ENCODE measurements at places on chromosomes 2 and 18. TPM values are rescaled to one million over a fixed set of nuclear protein-coding genes. Genes with fewer than 3 reads are reported as not detected.

The TFCP2L1 gene
- 14.7 TPM for total RNA-seq

The ERBB4 gene
- total RNA-seq: not detected

The UGT1A8 gene
- not detected for total RNA-seq

The DSG3 gene
- total RNA-seq: not detected

The SERPINB10 gene
- not detected for total RNA-seq

The C2orf72 gene
- total RNA-seq: 5.6 TPM

The ANKRD36B gene
- total RNA-seq: 4.5 TPM

The BOK gene
- total RNA-seq: 35.5 TPM

The ZBTB7C gene
- total RNA-seq: 0.17 TPM

The HIBCH gene
- total RNA-seq: 13.4 TPM

The UPP2 gene
- total RNA-seq: not detected

The PNKD gene
- total RNA-seq: 70.9 TPM

The SERPINE2 gene
- total RNA-seq: 174 TPM

The EMILIN1 gene
- 0.47 TPM for total RNA-seq

The COMMD1 gene
- total RNA-seq: 48.3 TPM

The GCKR gene
- total RNA-seq: 0.36 TPM

The STON1 gene
- total RNA-seq: 0.33 TPM

The GNLY gene
- 0.30 TPM for total RNA-seq

The BMP10 gene
- total RNA-seq: not detected

The ALPP gene
- 5.2 TPM for total RNA-seq

The RAD51AP2 gene
- not detected for total RNA-seq

The SLC14A1 gene
- total RNA-seq: not detected

The NPHP1 gene
- total RNA-seq: 7.3 TPM

The TUBB8B gene
- total RNA-seq: not detected

The CD302 gene
- total RNA-seq: 2.1 TPM

The CDH19 gene
- 0.97 TPM for total RNA-seq

The HK2 gene
- total RNA-seq: 0.77 TPM

The UBXN4 gene
- total RNA-seq: 40.3 TPM

The OTOF gene
- total RNA-seq: 0.10 TPM

The IL18RAP gene
- total RNA-seq: not detected

The EEF1B2 gene
- 1,032 TPM for total RNA-seq
